ENCODE measurements at places on chromosomes 1 and 21.

GRCh38 chr1:218718206-218718605 is 373.1 kb downstream of the TGFB2 start:
- DNase-seq = no peak

DNA sequence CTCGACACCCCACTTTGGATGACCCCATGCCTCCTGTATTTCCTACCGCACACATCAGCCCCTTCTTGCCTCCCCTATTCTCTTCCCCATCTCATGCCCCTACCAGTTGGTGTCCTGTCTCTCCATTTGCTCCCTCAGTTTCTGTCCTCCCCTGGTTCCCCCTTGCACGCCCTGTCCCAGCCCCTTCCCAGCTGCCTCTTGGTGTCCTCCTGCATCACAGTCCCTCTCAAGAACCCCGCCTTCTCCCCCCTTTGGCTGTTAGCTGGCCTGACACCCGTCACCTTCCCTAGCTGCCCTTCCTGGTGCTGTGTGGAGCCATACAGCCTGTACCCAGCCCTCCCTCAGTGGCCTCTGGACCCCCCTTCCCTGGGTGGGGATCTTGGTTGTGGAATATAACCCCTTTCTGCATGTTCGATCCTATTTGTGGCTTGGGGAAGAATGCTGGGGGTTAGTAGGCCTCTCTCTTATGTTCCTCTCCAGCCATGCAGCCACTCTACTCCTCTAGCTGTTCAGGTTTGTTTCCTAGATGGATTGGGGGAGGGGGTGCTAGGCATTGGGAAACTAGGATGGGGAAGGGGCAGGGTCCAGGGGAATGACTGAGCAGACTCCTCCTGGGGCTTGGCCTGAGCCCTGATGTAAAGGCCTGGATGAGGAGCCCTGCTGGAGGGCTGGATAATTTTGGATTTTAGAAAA is 41.4 kb upstream of the NFASC start:
- DNase-seq = no peak

- no peak for DNase-seq
Observed at GRCh38 chr1:109832945-109833344, 69.2 kb upstream of the EPS8L3 start.

DNA sequence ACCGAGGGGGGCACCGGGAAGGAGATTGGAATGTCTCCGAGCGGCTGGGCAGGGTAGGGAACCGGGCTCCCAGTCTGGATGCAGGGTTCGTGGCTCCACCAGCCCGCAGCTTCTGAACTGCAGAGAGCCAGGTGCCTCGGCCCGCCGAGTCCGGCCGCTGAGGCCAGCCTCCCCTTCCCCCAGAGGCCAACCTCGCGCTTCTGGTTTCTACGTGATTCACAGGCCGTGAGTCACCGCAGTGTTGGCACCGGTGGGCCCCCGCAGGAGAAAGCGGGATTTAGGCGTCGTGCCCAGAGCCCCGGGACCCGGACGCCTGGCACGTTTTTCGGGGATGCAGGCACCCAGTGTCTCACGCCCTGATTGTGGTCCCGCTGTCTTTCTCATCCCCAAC is 458 bp downstream of the CRABP2 start:
- DNase-seq = no peak

GRCh38 chr1:115240297-115240696 is 97.8 kb downstream of the NGF start:
- no peak for DNase-seq

- DNase-seq = no peak
Observed at GRCh38 chr1:119733754-119734153, 22.0 kb downstream of the PHGDH start.

DNA sequence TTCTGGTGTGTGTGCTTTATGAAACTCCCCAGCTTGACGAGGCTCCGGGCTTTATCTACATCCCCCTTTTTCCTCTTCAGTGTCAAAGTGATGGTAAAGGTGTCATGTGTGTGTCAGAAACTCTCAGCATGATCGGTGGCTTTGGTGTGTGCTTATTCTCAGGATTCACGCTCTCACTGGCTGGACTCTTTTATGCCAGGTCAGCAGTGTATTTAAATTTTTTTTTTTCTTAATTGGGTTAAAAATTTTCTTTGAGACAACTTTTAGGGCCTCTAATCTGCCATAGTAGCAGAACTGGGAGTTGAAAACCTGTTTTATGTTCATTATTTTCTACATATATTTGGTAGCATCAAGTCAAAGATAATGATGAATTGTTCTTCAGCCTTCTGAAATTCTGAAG is 21.0 kb downstream of the SH3BGR start:
- DNase-seq = no peak

GRCh38 chr1:212482637-212483441 is 50.1 kb downstream of the NENF start:
- no peak for DNase-seq

DNA sequence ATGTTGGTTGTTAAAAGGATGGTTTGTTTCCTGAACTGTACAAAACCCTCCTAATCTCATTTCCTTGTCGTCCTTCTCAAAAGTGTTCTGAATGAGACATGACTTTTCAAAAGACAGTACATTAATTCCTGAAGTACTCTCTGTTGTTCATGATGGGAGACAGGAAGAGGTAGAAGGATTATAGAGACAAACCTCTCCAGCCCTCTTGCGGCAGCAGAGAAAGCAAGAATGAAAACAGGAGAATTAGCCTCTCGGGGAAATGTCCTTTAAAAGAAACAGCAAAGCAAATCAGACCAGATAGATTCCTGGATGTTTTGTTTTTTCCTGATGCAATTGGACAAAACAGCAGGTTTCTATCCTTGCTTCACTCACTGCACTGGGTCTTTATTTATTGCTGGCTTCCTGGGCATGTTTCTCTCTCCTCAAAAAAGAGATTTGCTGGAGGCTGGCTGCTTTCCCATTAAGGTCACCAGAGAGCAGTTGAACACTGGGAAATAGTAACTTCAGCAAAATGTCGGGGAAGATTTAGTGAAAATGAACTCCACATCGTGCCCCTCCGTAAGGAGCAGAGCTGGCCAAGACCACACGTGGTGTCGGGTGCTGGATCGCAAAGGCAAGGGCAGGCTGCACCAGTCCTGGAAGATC is 145.8 kb upstream of the SYT6 start:
- no peak for DNase-seq

GRCh38 chr1:100164216-100164615 is 13.8 kb downstream of the LRRC39 start:
- no peak for DNase-seq

- no peak for DNase-seq
Observed at GRCh38 chr1:242201090-242201489, 202.2 kb upstream of the MAP1LC3C start.

DNA sequence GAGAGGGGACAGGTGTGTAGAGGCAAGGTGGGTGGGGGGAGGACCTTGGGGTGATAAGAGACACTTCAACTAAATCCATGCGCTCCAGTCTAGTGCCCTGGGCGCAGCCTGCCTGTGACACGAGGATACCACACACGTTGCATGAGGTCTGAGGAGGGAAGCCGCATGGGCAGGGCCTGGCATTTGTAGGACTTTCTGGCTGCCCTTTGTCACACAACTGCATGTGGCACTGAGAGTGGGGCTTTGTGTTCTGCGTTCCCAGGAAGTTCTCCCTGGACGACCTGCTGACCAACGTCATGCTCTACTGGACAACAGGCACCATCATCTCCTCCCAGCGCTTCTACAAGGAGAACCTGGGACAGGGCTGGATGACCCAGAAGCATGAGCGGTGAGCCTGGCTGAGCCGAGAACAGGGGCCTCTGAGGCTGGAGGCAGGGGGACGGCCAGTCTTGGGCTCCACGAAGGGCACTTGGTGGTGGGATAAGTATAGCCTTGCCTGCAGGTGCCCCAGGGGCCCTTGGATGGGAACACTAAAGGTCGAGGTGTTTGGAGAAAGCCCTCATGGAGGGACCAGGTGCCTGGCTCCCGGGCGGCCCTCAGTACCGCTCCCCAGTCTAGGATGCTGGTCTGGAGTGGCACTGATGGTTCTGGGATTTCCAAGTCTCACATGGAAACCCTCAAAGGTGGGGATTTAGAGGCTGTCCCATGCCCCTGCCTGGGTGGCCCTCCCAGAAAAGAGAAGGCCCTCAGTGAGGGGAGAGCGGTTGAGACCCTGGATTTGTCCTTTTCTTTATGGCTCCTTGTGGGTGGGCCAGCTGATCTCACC is 34.5 kb downstream of the EPHX1 start:
- no peak for DNase-seq

DNA sequence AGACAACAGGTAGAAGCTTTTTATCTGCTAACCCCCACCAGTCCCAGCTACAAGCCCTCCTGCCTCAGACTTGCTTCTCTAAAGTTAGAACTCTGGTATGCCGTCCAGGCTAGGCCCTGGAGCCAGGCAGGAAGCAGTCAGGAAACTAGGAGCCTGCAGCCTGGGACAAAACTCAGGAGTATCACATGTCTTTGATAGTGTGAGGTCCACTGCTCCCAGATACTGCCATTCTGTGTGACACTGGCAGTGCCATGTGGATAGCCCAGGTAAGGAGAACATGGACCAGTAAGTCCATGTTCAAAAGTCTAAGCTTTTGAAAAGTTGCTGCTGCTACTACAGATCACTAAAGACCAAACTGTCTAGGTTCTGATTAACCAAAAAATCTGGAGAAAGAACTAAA is 45.4 kb downstream of the NPHS2 start:
- DNase-seq = no peak

- DNase-seq = no peak
Observed at GRCh38 chr1:115036814-115037507, 7.3 kb downstream of the TSHB start.

GRCh38 chr1:64975740-64976139 is 9.4 kb upstream of the JAK1 start:
- DNase-seq = no peak

GRCh38 chr1:40750451-40750908 is 33.1 kb upstream of the KCNQ4 start:
- DNase-seq = no peak

- DNase-seq = no peak
Observed at GRCh38 chr1:9927259-9927658, 15.9 kb downstream of the LZIC start.

GRCh38 chr1:41583658-41584547 is 99.4 kb upstream of the EDN2 start:
- no peak for DNase-seq

GRCh38 chr1:15062479-15063099 is 91.0 kb upstream of the TMEM51 start:
- no peak for DNase-seq

GRCh38 chr1:220516014-220516721 is 11.8 kb upstream of the MARK1 start:
- DNase-seq = no peak

DNA sequence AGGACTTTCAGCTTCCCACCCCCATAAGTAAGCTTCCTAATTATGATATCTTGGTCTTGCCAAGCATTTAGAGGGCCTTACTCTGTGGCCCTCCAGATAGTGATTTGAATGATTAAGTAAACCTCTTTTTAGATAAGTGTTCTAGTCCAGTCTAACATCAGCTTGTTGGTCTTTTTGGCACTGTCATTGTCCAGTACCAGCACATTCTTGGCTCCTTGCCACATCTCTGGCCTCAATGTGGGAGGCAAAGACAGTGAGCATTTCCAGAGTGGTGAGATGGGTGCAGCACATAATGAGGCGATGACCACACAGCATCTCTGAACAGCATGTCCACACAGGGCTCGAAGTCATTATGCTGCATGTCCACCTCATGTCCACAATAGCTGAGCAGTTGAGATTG is 6.1 kb downstream of the CAPZA1 start:
- DNase-seq = no peak

GRCh38 chr1:160705742-160706141 is 5.9 kb downstream of the CD48 start:
- DNase-seq = no peak

DNA sequence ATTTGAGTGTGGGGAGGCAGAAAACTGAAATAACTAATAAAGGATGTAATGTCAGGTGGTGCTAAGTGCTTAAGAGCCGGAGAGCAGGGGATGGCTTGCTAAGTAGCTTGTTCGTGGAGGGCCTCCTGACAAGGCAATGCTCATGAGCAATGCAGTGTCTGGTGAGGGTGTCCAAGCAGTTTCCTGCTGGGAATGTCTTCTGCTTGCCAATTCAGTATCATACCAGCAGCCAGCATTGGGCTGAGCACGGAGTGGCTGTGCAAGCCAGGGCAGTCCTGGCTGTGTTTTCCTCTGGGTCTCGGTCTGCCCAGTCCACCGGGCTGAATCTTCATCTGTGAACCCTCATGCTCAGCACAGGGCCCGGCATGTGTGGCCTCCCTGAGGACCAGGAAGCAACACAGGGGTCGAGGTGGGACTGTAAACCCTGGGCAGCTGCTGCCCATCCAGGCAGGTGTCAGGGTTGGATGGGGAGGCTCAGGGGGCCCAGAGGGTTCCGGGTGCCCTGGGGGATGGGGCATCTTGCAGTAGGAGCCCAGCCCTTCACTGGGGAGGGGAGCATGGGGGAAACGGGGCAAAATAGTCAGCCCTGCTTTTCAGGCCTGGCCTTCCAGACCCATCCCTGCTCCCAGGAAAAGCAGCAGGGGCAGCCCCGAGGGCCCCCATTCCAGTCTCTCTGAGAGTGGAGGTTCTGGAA is 27.5 kb downstream of the EDN2 start:
- DNase-seq = no peak

- no peak for DNase-seq
Observed at GRCh38 chr1:46334030-46334384, 6.6 kb upstream of the NSUN4 start.

DNA sequence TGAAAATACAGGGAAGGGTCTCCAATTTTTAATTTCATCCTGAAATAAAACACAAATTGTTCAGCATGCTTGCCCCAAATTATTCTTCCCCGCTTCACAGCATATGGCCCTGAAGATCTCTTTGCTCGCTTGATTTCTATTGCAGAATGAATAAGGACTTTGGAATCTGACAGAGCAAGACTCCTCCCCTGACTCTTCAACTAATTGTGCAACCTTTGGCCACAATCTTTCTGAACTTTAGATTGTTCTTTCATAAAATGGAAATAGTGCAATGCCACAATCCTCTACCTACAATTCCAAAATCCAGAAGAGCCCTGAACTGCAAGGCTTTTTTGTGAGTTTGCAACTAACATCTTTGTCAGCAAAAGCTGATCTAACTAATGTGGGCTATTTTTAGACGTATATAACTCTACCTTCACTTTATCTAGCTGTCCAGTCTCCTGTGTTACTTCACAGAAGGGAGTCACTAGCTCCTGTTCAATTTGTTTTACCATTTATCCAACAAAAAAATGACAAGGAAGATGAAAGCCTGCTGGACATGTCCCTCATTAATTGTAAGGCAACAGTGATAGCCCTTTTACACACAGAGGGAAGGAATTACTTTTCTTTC is 13.4 kb downstream of the RNASEL start:
- no peak for DNase-seq

All from stimulated activated CD8-positive, alpha-beta memory T cell treated with anti-CD3 and anti-CD28 coated beads, Interleukin-7, amount 100 ng/mL, for 48 hours (primary cell).